Kidney tubule cell (primary cell): ENCODE measurements at places on chromosomes 2 and 18.
A peak's percentile ranks its signal among the peaks of the same experiment; 100 is the strongest.

- DNase-seq, result no peak
Measured at GRCh38 chr18:10770264-10770663, 244.4 kb downstream of the NAPG start.

GRCh38 chr2:238257786-238258700 lies 18.2 kb upstream of the HES6 start:
- DNase-seq, result no peak

GRCh38 chr18:2905854-2906703 lies 59.3 kb downstream of the EMILIN2 start:
- DNase-seq, result peak; percentile 36

- no peak for DNase-seq
Measured at GRCh38 chr18:1133541-1133940, 228.9 kb downstream of the ADCYAP1 start.

DNA sequence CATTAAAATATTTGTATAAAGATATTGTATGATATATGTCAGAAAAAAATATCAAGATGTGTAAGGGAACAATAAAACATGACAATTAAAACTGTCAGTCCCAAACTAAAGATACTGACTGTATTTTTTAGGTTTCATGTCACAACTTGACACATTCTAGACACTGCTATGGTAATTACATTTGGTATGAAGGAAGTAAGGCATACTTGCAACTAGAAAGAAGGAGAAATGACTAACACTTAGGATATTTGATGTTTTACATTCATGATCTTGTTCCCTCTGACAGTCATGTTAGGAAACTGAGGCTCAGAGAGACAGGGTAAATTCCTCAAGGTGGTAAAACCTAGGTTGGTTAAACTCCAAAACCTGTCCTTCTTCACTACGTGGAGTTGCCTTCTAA lies 68.3 kb downstream of the TMEFF2 start:
- peak; percentile 30 for DNase-seq

- peak; percentile 74 for DNase-seq
Measured at GRCh38 chr18:35463050-35463449, 34.7 kb downstream of the INO80C start.

- DNase-seq, result no peak
Measured at GRCh38 chr2:225019105-225019504, 23.2 kb downstream of the DOCK10 start.

DNA sequence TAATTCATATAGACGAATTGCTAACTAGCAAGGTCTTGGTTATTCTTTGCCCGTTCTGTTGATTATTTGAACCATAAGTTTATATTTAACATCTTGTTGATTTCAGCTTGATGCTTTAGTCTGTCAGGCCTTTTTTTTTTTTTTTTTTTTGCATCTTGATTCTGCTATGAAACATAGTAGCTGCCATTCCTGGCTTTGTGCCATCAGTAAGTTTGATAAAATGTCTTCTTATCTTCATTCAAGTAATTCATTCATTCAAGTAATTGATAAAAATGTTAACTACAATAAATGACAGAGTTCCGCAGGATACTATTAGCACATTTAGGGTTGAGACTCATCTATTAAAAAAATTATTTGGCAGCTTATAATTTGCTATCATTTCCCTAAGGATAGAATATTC lies 134.7 kb downstream of the LYPD6B start:
- DNase-seq, result no peak
